Activated effector memory CD4-positive, alpha-beta T cell treated with Interleukin-2 at 50 U/mL for 16 hours (primary cell): ENCODE measurements at places on chromosomes 16 and 17.

DNA sequence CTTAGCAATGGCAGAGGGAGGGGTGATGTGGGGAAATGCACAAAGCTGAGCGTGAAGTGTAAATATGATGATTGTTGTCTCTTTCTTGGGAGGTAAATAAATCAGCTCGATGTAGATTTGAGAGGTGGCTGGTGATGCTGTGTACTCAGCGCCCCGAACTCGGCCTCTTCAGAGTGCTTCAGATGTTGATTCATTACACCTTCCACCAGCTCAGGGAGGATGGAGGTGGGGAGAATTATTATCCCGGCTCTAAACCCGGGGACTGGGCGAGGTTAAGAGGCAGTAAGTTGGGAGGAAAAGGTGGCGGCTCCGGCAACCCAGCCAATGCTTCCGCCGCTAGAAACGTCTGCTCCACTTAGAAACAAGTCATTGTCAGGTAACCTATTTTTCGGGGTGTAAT is 86.5 kb downstream of the RPA1 start:
- DNase-seq = no peak

GRCh38 chr17:49580055-49580721 is 4.5 kb downstream of the NXPH3 start:
- DNase-seq = no peak

- peak; percentile 97 for DNase-seq
Measured at GRCh38 chr16:57244767-57245471, at the start of gene ARL2BP. ARL2BP (plus strand) TSS chr16:57245259; CDS start chr16:57245368, 109 bp downstream.

- no peak for DNase-seq
Measured at GRCh38 chr16:814974-815373, 14.4 kb upstream of the GNG13 start.

- DNase-seq = no peak
Measured at GRCh38 chr17:28151001-28151400, 108.5 kb downstream of the NLK start.
